GM18507 (cell line): ENCODE measurements at places on chromosomes 16 and 17.

- no peak for DNase-seq
These were observed 209.7 kb downstream of the CCDC182 start for GRCh38 chr17:57535249-57535966.

DNA sequence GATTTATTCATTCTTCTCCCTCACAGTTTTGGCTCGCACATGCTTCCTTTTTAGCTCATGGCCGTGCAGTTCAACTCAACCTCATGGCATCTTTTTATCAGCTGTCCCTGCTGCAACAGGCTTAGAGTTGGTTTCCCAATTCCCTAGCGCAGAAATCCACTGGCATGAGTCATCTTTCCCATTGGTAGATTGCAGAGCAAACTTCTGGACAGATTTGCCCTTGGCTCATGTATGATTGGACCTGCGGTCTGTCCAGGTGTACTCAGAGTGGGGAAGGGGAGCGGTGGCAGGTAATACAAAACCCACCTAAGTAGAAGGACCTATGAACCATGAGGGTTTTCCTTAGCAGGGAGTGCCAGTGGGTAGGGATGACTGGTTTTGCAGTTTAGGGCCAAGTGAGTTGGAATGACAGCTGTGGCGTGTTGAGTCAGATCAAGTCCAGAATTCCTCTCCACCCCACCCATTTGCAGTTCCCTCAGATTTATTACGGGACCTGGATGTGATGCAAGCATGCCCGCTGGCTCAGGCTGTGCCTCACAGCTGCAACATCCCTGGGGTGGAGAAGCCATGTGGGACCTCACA, 584.7 kb downstream of the WWOX start:
- no peak for DNase-seq

- DNase-seq, result no peak
These were observed 63.3 kb downstream of the RNF213 start for GRCh38 chr17:80323982-80324381.

DNA sequence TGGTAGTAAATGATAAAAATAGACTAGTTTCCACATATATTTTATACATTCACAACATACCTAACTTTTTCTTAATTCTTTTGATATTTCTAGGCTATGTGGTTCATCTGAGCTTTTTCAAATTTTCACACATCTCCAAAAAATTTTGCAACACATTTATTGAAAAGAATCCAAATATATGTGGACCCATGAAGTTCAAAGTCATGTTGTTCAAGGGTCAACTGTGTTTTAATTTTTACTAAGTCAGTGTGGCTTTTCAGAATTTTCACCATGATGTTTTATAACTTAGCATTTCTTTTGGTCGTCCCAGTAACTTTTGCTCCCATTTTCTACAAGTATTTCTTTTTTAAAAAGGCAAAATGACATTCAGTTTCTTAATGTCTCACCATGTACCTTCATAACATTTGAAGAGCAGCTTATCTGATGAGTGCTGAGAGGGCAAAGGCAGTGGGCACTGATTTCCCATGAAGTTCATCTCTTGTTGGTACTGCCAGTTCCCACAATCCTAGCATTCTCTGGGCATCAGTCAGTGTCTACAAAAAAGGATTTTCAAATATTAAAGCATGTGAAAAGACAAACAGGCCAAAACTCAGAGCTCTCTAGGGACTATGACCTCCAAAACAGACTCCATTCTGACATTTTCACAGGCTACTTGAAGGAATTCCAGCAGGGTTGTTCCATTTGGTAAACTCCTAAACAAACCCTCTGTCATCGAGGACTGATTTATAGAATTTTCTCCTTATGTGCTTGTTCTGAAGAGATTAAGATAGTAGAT, 80.3 kb downstream of the MRTFB start:
- DNase-seq, result no peak

- no peak for DNase-seq
These were observed 16.2 kb downstream of the UNC13D start for GRCh38 chr17:75828076-75828400.

DNA sequence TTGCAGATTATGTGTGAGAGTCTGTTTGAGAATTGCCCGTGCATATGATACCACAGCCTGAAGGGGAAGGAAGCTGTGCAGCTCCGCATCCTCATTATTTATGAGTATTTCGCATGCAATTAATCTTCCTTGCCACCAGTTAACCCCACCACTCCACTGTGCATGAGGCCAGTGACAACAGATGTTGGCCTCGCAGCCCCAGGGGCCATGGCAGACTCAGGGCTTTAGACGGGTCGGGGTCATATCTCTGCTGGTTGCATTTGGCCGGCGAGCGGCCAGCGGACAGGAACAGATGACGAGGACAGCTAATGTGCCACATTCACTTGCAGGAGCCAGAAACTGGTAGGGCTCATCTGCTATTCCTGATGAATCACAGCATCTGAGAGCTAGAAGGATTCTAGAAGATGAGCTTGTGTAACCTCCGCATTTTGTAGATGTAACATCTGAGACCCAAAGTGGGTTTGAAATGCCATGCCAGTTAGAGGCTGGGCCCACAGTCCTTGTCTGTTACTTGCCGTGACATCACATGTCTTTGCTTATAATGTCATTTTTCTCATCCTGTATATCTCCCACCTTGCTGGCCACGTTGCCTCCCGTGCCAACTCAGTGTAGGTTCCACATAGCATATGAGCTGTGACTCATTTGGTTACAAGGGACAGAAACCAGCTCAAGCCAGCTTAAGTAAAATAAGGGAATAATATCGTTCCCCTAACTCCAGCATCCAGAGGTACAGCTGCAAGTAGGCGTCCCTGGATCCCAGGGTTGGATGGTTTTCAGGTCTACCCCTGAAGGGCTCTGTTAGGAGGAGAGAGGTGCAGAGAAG, 137.2 kb downstream of the SNX29 start:
- DNase-seq, result no peak

- DNase-seq, result no peak
These were observed 275.3 kb downstream of the SHISA9 start for GRCh38 chr16:13176711-13177110.

GRCh38 chr17:12180644-12181261, 160.1 kb downstream of the MAP2K4 start:
- DNase-seq, result no peak

- no peak for DNase-seq
These were observed 176.4 kb upstream of the ZKSCAN2 start for GRCh38 chr16:25434064-25434463.

DNA sequence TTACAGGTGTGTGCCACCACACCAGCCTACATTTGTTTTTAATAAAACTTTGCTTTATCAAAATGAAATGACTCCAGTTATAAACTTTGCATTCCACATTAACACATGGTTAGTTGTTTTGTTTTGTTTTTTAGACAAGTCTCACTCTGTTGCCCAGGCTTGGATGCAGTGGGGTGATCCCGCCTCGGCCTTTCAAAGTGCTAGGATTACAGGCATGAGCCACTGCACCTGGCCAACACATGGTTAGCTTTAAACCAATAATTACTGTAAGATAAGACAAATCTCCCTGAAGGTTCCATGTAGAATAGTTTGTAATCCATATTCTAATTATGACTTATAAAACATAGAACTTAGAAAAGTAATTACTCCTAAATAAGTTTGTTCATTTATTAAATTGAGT, 89.8 kb upstream of the MED13 start:
- no peak for DNase-seq

DNA sequence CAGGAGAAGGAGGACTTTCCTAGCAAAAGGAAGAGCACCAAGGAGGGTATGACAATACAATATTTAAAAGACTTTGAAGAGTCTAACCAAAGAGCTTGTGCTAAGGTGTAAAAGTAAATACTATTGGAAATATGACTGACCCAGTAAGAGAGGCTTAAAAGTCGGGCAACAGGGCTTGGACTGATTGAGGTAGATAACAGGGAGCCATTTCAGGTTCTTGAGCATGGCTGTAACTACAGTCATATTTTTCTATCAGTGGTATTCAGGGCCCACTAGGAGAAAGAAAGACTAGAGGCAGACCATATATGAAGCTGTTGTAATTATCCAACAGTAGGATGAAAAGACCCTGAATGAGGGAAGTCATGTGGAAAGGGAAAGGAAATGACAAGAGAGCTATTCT, 62.3 kb downstream of the SMURF2 start:
- no peak for DNase-seq

GRCh38 chr16:89695875-89696669, 5.4 kb downstream of the SPATA2L start:
- no peak for DNase-seq

DNA sequence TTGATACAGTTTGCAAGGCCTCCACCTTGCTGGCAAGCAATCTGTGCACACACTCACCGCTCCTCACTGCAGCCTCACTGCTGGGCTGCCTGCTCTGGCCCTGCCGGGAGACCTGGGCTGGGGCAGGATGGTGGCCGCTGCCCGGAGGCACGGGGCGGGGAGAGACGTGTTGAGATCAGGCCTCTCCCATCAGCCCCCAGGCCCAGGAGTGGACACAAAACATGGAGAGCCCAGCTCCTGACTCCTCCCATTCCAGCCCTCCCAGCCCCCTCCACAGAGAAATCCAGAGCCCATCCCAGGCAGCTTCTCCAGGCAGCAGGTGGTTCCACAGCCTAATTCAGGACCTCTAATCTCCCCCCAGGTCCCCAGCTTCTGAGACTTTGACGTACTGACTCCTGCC, 23.1 kb upstream of the RPL38 start:
- no peak for DNase-seq

DNA sequence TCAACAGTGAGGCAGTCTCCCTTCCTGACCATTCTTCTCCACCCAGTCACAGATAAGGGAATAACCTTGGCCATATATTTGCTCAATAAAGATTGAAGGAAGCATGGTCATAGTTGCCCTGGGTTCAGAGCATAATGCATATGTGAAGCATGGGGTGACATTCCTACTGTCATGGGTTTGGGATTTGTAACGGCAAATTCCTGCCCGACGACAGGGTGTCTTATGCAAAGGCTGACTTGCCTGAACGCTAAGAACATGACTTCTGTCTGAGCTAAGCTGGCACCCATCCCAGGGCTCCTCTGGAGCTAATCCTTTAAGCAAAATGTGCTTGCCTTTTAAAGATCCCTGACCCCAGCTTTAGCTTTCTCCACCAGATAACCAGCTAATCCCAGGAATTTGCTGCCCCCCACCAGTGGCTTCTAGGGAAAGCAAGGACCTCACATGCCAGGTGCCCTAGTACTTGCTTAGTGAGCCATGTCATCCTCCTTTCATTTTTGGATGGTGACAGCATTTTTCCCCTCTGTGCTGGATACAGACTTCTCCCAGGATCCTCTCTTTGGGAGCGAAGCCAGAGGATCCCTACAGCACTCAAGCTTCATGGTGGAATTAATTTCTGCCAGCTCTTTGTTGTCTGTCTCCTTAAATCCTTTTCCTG, 11.7 kb downstream of the SLC7A6OS start:
- DNase-seq, result no peak

DNA sequence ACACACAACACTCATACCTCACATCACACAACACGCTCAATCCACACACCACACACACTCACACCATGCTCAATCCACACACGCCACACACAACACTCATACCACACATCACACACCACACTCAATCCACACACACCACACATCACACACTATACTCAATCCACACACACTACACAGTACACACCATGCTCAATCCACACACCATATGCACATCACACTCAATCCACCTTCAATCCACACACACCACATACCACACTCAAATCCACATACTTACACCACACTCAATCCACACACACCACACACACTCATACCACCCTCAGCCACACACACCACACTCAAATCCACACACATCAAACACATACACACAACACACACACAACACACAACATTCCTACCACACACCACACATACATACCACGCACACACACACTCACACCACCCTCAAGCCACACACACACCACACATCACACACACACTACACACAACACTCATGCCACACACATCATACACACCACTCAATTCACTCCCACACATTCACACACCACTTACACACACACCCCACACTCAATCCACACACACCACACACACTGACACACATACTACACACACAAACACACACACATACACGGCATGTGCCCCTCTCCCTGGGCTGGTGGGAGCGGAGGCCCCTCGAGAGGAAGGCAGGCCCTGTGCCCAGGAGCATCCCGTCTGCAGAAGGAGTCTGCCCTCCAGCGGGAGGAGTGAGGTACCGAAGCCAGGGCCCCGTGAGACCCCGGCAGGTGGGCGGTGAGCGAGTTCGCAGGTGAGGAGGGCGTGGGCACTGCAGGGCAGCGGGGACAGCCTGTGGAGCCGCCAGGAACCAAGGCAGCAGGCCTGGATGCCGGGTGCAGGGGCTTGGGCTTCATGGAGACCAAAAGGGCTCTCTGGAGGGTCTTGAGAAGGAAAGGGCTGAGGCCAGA, 33.1 kb upstream of the RPTOR start:
- DNase-seq, result no peak

GRCh38 chr17:80428796-80429195, 13.8 kb downstream of the ENDOV start:
- DNase-seq, result no peak

- no peak for DNase-seq
These were observed 70.3 kb upstream of the LGALS9 start for GRCh38 chr17:27560668-27561067.

- no peak for DNase-seq
These were observed 88.1 kb downstream of the DNAH17 start for GRCh38 chr17:78488867-78489634.

DNA sequence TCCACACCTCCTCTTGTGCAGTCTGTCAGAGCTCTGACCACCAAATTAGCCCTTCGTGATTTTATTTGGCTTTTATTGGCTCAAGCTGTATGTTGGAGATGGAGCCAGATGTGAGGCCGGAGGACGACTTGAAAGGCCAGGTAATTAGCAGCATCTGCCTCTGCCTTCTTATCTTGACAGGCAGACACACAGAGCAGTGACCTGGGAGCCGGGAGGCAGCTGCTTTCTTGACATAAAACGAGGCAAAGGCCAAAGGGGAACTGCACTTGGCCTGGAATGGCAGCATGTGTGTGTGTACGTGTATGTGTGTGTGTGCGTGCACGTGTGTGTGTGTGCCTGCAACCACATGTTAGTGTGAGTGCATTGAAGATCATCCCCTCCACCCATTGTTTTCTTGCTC, 56.9 kb upstream of the BRD7 start:
- DNase-seq, result no peak

- DNase-seq, result no peak
These were observed 26.7 kb downstream of the SAP30BP start for GRCh38 chr17:75693500-75694481.

GRCh38 chr17:45997624-45998023, 1.4 kb upstream of the STH start:
- DNase-seq, result no peak

GRCh38 chr16:30731411-30731810, 16.8 kb upstream of the PHKG2 start:
- no peak for DNase-seq

- DNase-seq, result no peak
These were observed 1.8 kb downstream of the RPL38 start for GRCh38 chr17:74205274-74205673.

DNA sequence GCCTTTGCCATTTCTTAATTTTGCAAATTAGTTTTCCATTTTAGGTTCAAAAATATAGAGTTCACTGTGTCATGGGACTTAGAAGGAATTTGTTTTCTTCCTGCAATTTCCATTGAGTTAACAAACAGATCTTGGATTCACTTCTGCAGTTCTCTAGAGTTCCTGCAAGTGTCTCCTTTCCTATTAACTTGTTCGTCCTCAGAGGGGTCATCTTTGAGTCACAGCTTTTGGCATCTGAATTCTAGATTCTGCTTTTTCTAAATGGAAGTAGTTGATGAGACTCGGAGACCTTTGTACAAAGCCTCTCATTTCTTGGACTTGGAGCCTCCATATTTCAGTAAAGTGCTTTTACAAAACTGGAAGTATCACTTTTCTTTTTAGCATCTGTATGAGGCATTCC, 323.3 kb downstream of the BCAS3 start:
- DNase-seq, result no peak
